MCF 10A (cell line): ENCODE measurements at places on chromosomes 12 and 14. TPM values are rescaled to one million over a fixed set of nuclear protein-coding genes. Genes with fewer than 3 reads are reported as not detected.
A peak's percentile ranks its signal among the peaks of the same experiment; 100 is the strongest.

- peak; percentile 26 for DNase-seq
- H3K4me3 ChIP-seq: no peak overlapping the region
- no peaks in the 10 kb centered on the region for H3K27me3 ChIP-seq
- H3K4me1 ChIP-seq: no peaks in the 10 kb centered on the region
- H3K36me3 ChIP-seq: no peaks in the 10 kb centered on the region
Observed at GRCh38 chr14:45810152-45810872, 557.3 kb upstream of the MIS18BP1 start.

DNA sequence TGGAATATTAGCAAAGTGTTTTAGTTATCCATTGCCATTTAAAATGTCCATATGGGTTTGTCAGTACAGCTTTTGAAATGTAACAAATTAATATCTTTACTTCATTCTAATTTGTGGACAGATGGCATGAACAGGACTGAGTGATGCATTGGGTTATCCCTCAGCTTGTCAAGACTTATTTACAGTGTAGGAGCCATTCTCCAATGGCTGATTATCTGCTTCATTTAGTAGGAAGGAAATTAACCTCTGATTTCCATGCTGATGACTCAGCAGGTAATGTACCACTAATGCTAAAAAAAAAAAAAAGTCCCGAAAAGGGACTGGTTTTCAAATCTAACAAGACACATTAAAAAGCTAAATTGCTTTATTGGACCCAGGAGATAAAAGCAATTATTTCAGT lies 1149.0 kb upstream of the USP15 start:
- H3K36me3 ChIP-seq: no peaks in the 10 kb centered on the region
- no peaks in the 10 kb centered on the region for H3K4me1 ChIP-seq
- no peak overlapping the region for H3K4me3 ChIP-seq

- no peaks in the 10 kb centered on the region for H3K36me3 ChIP-seq
- peaks cover 11% of the 10 kb centered on the region for H3K4me1 ChIP-seq
- H3K27me3 ChIP-seq: no peaks in the 10 kb centered on the region
- H3K4me3 ChIP-seq: no peak overlapping the region
Observed at GRCh38 chr12:91988086-91988923, 157.3 kb downstream of the BTG1 start.

DNA sequence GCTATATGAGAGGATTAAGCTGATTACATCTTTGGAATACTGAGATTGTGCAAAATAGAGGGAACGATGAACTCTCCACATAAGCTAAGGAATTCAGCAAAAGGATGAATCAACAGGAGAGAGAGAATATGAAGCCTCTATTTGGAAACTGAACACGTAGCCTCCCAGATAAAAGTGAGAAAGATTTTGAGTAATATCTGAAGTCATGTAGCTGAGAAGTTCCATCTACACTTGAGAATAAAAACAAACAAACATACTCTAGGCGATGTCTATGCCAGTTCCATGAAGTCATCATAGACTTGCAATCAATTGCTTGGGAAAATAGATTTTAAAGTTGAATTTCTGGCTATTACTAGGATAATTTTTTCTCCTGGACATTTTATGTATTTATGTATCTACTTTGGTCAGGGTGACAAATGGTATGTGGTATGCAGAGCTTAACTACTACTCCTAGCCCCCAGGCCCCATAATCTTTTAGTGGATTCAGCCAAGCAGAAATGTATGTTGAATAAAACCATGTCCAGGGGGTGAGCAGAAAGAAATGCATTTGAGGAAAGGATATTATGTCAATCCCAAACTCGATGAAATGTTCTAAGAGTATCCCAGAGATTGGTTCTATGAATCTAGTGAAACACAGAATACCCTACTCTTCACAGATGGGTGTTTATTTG lies 627.4 kb downstream of the DIO2 start:
- no peaks in the 10 kb centered on the region for H3K36me3 ChIP-seq
- no peak overlapping the region for H3K4me3 ChIP-seq
- peak; percentile 33 for DNase-seq

DNA sequence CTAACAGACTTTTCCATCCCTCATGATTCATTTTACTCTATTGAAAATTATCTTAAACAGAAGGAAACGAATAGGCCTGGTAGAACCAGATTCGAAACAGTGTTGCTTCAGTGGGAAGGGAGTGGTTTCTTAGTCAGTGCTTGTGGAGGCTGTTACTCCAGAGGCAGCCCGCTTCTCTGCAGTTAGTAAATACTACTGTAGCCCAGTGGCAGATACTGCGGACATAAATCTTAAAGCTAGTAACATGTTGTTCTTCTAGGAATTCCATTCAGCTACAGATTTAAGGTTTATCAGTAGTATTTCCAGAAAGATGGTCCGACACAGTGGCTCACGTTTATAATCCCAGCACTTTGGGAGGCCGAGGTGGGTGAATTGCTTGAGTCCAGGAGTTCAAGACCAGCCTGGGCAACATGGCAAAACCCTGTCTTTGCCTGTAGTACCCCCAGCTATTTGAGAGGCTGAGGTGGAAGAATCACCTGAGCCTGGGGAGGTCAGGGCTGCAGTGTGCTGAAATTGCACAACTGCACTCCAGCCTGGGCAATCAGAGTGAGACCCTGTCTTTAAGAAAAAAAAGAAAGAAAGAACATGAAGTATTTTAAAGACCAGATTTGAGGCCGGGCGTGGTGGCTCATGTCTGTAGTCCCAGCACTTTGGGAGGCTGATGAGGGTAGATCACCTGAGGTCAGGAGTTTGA lies 45.9 kb downstream of the DIP2B start:
- peaks cover 13% of the 10 kb centered on the region for H3K4me1 ChIP-seq
- H3K36me3 ChIP-seq: no peaks in the 10 kb centered on the region
- peak; percentile 33 for DNase-seq
- H3K4me3 ChIP-seq: no peak overlapping the region
- peak overlapping the region; percentile 57 for H3K27ac ChIP-seq
- no peaks in the 10 kb centered on the region for H3K27me3 ChIP-seq

- H3K4me1 ChIP-seq: no peaks in the 10 kb centered on the region
- H3K4me3 ChIP-seq: no peak overlapping the region
- H3K36me3 ChIP-seq: no peaks in the 10 kb centered on the region
- DNase-seq: no peak
- H3K27me3 ChIP-seq: no peaks in the 10 kb centered on the region
- H3K27ac ChIP-seq: no peak overlapping the region
Observed at GRCh38 chr12:66072566-66072965, 58.0 kb downstream of the LLPH start.

GRCh38 chr14:63504648-63505047 lies 38.5 kb downstream of the PPP2R5E start:
- no peak overlapping the region for H3K4me3 ChIP-seq
- H3K4me1 ChIP-seq: peaks cover 13% of the 10 kb centered on the region
- peak overlapping the region; percentile 42 for H3K27ac ChIP-seq
- H3K36me3 ChIP-seq: no peaks in the 10 kb centered on the region
- DNase-seq: peak; percentile 72

DNA sequence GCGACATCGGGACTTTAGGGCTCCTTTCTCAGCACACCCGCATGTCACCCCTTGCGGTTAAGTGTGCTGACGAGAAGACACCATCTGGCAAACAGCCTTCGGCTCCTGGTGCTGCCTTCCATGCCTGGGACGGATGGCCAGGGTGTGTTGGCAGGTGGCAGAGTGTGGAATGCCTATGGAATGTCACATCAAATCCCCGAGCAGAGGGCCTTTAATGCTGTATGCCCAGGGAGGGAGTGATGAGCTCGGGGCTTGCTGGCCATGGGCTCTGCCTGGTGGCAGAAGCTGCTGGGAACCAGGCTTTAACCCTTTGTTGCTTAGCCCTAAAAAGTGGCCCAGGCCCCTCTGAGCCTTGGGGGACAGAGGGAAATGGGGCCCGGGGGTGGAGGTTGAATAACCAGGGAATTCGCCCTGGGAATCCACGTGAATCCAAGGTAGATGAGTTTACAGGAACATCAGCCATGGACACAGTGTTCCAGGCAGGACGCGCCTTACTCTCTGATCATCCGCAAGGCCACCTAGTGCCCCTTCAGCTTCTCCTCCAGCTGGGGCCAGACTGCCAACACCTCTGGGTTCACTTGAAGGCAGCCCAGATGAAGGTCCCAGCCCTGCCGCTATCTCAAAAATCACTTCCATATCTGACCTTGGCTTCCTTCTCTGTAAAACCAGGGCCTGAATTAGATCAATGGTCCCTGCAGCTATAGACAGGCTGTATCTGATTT lies 17.4 kb downstream of the FAM181A start:
- no peak overlapping the region for H3K4me3 ChIP-seq
- H3K27ac ChIP-seq: no peak overlapping the region
- no peak for DNase-seq
- no peaks in the 10 kb centered on the region for H3K36me3 ChIP-seq

- peaks cover 18% of the 10 kb centered on the region for H3K4me1 ChIP-seq
- H3K27ac ChIP-seq: peak overlapping the region; percentile 95
- H3K27me3 ChIP-seq: no peaks in the 10 kb centered on the region
- H3K4me3 ChIP-seq: peak overlapping the region; percentile 19
- H3K36me3 ChIP-seq: no peaks in the 10 kb centered on the region
Observed at GRCh38 chr12:11731455-11731854, 82.0 kb downstream of the ETV6 start.

DNA sequence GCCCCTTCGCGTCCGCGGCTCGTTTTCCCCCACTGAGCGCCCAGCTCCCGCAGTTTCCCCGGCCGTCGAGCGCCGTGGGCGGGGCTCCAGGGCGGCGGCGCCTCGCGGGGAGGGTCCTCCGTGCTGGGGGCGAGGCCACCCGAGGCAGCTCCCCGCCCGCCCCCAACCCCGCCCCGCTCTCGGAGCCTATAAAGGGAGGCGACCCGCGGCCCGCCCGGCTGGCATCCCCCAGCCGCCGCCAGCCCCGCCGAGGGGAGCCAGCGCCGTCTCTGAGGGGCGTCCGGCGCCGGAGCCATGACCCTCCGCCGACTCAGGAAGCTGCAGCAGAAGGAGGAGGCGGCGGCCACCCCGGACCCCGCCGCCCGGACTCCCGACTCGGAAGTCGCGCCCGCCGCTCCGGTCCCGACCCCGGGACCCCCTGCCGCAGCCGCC lies at the start of gene TAMALIN:
Gene TAMALIN (plus strand): TSS at position 221 of the 432 bp plus-strand sequence. CDS start 74 bp downstream, at position 295.
- no peak within 1 kb of the TSS for H3K27ac ChIP-seq
- DNase-seq: no peak
- H3K27me3 ChIP-seq: peaks cover 20% of the 10 kb centered on the region
- no peaks in the 10 kb centered on the region for H3K4me1 ChIP-seq

- H3K36me3 ChIP-seq: no peaks in the 10 kb centered on the region
- no peaks in the 10 kb centered on the region for H3K27me3 ChIP-seq
- no peaks in the 10 kb centered on the region for H3K4me1 ChIP-seq
- no peak for DNase-seq
- H3K27ac ChIP-seq: no peak overlapping the region
Observed at GRCh38 chr12:83335748-83336147, 649.0 kb downstream of the TMTC2 start.

DNA sequence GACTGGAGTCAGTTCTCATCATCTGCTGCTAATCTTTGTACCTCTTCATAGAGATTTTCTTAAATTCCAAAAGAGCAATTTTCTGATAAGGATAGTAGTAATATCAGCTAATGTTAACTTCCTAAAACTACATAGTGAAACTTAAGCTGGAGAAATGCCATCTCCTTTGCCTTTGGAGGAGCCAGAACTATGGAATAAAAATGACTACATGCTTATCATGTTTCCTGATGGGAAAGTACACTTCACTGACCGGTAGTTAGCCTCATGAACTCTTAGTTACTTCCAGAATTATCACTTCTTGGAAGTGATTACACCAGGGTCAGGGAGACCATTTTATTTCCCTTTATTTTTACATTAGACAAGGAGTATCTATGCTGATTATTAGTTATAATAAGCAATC lies 1222.1 kb upstream of the TMEM132C start:
- no peak overlapping the region for H3K4me3 ChIP-seq
- no peak for DNase-seq
- peaks cover 6% of the 10 kb centered on the region for H3K4me1 ChIP-seq
- no peak overlapping the region for H3K27ac ChIP-seq
- no peaks in the 10 kb centered on the region for H3K27me3 ChIP-seq

GRCh38 chr12:98998697-98999299 lies 353.7 kb downstream of the APAF1 start:
- DNase-seq: peak; percentile 54
- H3K4me1 ChIP-seq: no peaks in the 10 kb centered on the region
- H3K36me3 ChIP-seq: no peaks in the 10 kb centered on the region
- H3K27me3 ChIP-seq: no peaks in the 10 kb centered on the region
- no peak overlapping the region for H3K27ac ChIP-seq

GRCh38 chr14:21071225-21072030 lies 1.3 kb downstream of the ARHGEF40 start:
- peaks cover 26% of the 10 kb centered on the region for H3K4me1 ChIP-seq
- peak overlapping the region; percentile 54 for H3K27ac ChIP-seq
- H3K27me3 ChIP-seq: no peaks in the 10 kb centered on the region
- DNase-seq: peak; percentile 64
- H3K36me3 ChIP-seq: peaks cover 12% of the 10 kb centered on the region
- peak overlapping the region; percentile 83 for H3K4me3 ChIP-seq

The RPL6 gene
- 2,095 and 2,221 TPM in 2 replicates for total RNA-seq

The CLEC12A gene
- not detected in 2 replicates for total RNA-seq

The NEMP1 gene
- total RNA-seq: 17.5 and 22.5 TPM in 2 replicates

The KRT81 gene
- 2,023 and 2,244 TPM in 2 replicates for total RNA-seq

The PLEKHG7 gene
- total RNA-seq: not detected in 2 replicates

The KSR2 gene
- 0.02 TPM in 1 of 2 replicates, not detected in the other for total RNA-seq
